Activated CD4-positive, alpha-beta T cell treated with anti-CD3 and anti-CD28 coated beads, Interleukin-2, amount 10 ng/mL, durations not matched to agents 24 days and 14 days (primary cell): ENCODE measurements at places on chromosomes 11 and 22.

- no peak for DNase-seq
Measured at GRCh38 chr11:33362051-33362910, 105.1 kb downstream of the HIPK3 start.

DNA sequence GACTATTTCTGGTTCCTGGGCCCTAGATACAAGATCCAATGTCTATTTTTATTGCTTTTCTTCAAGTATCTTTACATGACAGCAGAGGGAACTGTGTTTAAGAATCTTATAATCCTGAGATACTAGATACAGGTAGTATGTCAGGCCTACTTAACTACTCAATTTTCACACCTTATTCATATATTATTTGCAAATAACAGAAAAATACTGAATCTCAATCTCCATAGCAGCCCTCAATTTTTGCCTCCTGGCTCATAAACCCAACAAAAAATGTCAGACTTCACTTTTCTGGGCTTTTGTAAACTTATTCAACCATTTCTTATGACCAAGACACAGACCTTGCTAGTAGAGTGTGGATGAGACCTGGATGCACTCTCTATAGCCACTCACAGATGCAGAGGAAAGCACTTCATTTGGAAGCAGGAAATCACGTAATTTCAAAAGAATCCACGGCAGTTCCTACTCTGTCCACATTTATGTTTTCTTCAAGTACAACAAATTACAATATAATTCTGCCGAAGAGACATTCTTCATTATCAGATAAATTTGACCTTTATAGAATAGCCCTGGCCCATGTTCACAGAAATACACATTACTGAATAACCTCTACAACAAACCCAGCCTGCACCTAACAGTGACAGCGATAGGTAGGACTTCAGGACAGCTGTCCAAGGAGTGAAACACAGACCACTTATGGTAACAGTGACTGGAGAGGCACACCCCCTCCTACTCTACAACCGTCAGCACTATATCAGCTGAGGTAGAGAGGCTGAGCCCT lies 62.0 kb upstream of the YPEL1 start:
- DNase-seq = no peak

DNA sequence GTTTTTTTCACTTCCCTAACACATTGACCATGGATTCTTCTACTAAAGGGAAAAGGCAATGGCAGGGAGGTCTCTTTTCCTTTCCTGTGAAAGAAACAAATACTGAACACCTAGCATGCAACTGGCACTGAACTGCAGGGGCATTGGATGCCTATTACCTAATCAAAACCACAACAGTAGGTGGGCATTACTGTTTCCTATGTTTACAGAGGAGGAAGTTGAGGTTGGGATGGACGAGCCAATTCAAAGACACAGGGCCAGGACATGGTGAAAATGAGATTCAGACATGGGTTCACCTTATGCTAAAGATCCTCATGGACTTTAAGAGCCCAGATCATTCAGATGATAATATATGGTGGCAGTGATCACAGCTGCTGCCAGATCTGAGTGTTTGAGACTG lies 407.0 kb downstream of the MIAT start:
- no peak for DNase-seq

DNA sequence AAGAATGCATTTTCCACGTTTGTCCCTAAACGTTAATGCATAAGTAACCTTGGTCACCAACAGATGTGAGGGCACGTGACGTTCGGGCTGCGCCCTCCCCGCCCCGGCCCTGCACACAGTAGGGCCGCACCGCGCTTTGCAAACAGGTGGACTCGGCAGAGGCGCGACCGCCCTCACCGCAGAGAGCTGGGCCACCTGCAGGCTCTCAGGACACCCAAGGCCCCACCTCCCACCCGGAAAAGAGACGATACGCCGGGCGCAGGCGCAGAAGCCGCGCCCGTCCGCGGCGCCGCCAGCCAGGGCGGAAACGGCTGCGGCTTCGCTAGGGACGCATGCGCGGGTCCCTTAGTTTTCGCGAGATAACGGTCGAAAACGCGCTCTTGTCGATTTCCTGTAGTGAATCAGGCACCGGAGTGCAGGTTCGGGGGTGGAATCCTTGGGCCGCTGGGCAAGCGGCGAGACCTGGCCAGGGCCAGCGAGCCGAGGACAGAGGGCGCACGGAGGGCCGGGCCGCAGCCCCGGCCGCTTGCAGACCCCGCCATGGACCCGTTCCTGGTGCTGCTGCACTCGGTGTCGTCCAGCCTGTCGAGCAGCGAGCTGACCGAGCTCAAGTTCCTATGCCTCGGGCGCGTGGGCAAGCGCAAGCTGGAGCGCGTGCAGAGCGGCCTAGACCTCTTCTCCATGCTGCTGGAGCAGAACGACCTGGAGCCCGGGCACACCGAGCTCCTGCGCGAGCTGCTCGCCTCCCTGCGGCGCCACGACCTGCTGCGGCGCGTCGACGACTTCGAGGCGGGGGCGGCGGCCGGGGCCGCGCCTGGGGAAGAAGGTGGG lies at the start of gene FADD:
TSS of gene FADD (plus strand) at position 377 of the 831 bp plus-strand sequence. CDS start at position 541, 164 bp downstream.
- peak; percentile 97 for DNase-seq

- peak; percentile 86 for DNase-seq
Measured at GRCh38 chr11:35235936-35236666, 97.1 kb downstream of the CD44 start.

- no peak for DNase-seq
Measured at GRCh38 chr11:25211635-25212254, 714.9 kb downstream of the LUZP2 start.

DNA sequence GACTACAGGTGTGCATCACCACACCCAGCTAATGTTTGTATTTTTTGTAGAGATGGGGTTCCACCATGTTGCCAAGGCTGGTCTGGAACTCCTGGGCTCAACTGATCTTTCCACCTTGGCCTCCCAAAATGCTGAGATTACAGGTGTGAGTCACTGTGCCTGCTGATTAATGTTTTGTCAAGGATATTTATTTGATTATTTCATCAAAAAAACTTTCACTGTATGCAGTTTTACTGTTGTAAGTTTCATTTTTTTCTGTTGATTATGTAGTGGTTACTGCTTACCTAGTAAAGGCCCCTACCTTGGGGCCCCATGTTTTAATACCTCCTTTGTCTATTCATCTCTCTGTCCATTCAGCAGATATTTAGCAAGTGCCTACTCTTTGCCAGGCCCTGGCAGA lies 16.7 kb upstream of the FAM168A start:
- DNase-seq = no peak

DNA sequence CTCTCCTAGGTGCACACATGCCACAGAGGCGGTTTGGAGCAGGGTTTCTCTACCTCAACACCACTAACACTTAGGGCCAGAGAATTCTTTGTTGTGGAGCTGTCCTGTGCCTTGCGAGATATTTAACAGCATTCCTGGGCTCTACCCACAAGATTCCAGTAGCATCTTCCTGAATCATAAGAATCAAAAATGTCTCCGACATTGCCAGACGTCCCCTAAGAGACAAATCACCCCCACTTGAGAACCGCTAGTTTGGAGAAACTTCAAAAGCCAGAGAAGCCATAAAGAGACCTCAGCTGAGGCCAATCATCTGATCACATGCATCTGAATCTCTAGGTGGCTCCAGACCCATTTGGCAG lies 16.1 kb downstream of the MFNG start:
- DNase-seq = no peak

DNA sequence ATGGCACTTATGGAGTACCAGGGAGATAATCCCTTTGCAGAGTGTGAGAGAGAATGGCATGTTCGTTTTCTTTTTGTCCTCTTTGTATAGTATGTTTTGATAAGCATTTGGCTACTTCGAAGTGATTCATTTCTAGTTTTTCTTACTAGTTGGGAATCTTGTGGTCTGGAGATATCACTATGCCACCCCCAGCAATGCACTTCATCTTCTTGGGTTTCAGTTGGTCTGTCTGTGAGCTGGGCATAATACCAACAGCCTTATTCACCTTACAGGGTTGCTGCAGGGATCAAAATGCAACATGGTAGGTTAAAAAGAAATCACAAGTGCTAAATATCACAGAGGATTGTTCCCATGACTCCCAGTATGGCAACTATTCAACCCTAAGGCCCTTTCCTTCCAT lies 387.8 kb upstream of the CADM1 start:
- DNase-seq = peak; percentile 26

DNA sequence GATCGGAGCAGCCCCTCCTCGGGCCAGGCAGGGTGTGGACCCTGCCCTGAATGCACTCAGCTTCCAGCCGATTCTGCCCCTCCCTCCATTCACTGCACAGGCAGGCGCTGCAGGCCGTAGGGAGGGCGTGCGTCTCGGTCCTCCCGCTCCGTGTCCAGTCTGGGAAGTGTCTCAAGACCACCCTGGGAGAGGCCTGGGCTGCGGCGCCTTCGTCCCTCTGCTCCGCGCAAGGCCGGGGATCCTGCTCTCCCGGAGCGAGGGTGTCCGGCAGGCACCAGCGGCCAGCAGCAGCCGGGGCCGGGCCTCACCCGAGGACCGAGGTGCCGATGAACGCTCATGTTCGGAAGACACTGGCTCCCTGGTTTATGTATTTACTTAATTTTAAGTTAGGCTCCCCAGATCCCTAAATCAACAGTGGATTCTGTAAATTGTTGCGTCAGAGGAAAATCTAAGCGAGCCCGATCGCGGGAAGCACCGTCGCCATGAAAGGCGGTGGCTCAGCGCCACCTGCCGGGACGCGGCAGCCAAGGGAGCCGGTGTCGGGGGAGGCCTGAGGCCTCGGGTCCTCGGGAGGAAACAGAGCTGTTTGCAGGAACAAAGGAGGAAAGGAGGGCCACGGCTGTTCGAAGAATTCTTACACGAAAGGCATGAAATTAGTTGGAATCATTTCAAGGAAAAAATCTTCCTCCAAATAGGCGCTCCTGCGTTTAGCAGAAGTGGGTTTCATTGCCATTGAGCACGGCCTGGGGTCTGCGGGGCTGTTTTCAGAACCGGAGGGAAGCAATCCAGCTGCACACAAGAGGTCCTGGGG lies 195.3 kb downstream of the BRD1 start:
- no peak for DNase-seq

DNA sequence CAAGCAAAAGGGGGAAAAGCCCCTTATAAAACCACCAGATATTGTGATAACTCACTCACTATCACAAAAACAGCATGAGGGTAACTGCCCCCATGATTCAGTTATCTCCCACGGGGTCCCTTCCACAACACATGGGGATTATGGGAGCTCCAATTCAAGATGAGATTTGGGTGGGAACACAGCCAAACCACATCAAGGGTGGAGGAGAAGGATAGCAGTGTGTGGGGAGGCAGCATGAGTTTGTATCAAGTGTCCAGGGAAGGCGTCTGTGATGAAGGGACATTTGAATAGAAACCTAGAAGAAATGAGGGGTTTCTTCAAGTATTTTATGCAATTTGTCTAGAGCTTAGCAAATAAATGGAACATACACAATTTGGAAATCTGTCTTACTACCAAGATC lies 98.2 kb downstream of the SLC1A2 start:
- no peak for DNase-seq
